ENCODE measurements at places on chromosomes 6 and 20.

- DNase-seq: no peak
Observed at GRCh38 chr6:19382676-19383075, 454.5 kb upstream of the ID4 start.

- no peak for DNase-seq
Observed at GRCh38 chr6:114430534-114431124, 87.8 kb upstream of the HS3ST5 start.

GRCh38 chr6:34248198-34248726 is 544 bp downstream of the SMIM29 start:
- DNase-seq: no peak

GRCh38 chr6:89642956-89643355 is 4.4 kb upstream of the LYRM2 start:
- no peak for DNase-seq

Data from stimulated activated CD4-positive, alpha-beta T cell treated with anti-CD3 and anti-CD28 coated beads, Interleukin-12 subunit alpha, Interleukin-12 subunit beta, amount 100 ng/mL, for 24 hours (primary cell).